Cardiac muscle cell (in vitro differentiated cells and primary cell): ENCODE measurements at places on chromosomes 7 and 10.

DNA sequence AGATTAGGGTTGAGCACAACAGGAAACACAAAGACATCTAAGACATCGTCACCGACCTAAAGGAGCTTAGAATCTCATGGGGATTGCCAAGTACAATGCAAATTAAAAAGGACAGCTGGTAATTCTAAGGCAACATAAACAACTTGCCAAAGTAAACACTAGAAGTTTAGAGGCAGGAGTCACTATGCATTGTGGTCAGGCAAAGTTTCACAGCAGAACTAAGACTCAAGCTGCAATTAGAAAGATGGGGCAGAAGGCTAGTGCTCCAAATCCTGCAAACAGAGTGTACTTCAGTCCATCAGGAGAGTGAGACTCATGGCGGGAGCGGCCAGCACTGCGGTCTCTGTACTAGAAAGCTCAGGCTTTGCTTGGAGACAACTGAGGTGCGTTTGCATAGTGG is 52.7 kb downstream of the HIPK2 start:
- peak; percentile 72 for DNase-seq

GRCh38 chr7:68073701-68074100 is 1077.1 kb downstream of the TYW1 start:
- no peak for DNase-seq

DNA sequence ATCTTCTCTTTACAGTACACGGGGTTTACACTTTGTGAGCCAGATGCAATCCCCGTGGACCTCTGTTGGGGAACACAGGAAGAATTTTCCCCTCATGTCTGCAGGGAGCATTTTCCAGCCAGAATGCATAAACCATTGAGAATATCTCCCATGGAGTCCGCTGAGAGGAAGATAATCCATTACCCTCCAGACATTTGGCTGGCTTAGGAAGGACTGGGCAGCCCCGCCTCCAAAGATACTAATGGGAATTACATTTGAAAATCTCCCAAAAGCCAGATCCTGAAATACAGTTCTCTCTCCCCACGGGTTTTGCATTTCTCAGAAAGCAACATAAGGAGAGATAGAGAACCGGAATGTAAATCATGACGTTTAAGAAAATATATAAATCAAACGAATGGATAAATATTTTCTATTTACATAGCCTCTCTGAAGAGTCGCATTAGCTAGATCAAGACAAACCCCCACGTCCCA is 53.5 kb downstream of the TRIL start:
- DNase-seq, result peak; percentile 22

DNA sequence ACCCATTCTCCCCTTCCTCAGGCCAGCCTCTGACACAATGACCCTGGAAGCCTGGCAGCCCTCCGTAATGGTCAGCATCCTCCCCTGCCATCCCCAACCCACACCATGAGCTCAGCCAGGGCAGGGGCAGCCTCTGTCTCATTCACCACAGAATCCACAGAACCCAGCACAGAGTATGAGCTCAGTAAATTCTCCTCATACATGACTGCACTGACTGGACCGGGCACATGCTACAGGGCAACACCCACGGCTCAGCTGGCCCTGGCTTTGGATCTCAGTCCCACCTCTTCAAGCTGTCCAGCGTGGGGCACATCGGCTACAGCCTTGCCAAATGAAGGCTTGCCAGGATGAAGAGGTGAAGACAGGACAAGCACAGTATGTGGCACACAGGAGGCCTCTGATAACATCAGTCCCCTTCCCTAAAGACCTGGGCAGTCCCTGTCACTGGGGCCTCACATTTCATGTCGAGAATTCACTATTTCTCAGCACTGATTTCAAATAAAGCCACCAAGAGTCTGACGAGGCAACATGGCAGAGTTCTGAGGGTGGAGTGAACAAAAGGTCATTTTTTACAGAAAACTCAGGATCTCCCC is 7.9 kb downstream of the GPRIN2 start:
- DNase-seq, result no peak

DNA sequence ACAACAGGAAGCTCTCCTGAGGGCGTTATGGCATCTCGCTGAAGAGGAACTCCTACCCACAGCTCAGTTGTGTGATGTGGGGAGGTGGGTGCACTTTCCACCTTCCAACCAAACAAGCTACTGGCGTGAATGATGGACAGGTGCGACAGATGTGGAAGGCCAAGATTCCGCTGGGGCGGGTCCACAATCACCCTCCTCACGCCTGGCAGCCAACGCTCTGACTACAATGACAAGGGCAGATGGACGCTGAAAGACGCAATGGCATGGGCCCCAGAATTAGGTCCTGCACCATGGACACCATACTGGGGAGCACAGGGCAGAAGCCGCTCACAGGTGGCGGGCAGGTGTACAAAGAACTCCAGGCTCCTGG is 282.5 kb downstream of the PRPF18 start:
- no peak for DNase-seq

- DNase-seq, result peak; percentile 23
These were observed 15.6 kb downstream of the CUBN start for GRCh38 chr10:17113889-17114540.

DNA sequence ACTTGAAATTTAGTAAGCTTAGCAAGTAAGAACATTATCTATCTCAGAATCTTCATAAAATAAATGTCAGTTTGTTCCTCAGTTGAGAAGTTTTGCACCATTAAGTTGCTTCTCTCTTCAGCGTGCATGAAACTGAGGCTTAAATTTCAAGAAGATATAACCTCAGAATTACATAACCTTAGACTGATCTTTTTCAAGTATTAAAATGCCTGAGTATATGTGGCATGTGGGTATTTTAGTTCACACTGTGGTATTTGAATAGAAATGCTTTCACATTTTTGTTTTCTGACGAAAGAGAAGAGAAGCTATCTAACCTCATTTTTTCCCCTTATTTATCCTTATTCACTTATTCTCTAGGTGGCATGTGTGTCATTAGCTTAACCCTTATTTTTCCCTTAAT is 104.1 kb downstream of the PHF14 start:
- no peak for DNase-seq

- no peak for DNase-seq
These were observed 134.3 kb upstream of the MDFIC start for GRCh38 chr7:114787556-114787955.

DNA sequence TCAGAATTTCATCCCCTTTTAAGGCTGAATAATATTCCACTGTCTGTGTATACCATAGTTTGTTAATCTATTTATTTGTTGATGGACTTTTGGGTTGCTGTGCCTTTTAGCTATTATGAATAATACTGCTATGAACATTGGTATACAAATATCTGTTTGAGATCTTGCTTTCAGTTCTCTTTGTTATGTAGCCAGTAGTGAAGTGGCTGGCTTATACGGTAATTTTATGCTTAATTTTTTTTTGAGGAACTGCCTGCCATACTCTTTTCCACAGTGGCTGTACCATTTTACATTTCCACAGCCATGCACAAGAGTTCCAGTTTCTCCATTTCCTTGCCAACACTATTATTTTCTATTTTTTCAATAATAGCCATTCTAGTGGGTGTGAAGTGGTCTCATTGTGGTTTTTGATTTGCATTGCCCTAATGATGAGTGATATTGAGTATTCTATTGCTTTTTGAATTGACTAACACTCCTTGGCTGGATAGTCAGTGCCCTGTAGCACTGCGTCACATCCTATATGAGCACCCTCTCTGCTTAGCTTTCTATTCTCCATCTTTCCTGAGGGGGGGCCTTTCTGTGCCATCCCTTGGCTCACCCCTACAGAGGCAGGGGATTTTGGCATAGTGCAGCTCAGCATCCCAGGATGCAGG is 29.4 kb upstream of the RAPGEF5 start:
- DNase-seq, result no peak

- DNase-seq, result no peak
These were observed 259.2 kb downstream of the GLRX3 start for GRCh38 chr10:130395248-130395936.

GRCh38 chr7:114085592-114086501 is 167.0 kb upstream of the PPP1R3A start:
- DNase-seq, result peak; percentile 52

DNA sequence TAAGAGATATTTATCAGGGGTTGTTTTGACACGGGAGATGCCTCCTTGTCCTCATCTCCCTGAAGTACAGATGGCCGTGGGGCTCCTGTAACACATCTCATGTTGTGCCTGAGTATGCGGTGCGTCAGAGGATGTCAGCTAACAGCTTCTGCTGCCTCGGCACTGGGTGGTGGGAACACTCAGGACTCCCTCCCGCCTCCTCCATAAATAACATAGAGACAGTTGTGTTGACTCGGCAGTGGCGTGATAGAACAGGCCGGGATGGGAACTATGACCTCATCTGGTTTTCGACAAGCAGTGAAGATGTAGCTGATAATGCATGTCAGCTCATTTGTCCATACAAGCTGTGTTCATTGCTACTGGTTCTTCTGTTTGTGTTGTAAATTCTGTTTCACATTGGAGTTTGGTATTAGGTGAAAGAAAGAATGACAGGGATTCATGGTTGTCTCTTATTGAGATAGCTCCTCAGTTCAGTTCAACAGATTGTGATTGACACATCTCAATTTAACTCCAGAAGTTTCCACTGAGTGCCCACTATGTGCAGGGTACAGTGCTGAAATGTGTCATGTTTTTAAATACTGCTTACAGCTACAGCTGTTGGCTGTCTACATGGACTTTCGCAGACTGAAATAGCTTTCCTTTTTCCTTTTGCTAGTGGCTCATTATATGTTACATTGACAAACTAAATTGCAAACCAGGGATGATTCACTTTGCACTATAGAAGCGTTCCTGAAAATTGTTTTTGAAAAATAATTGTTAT is 87.4 kb downstream of the CHN2 start:
- DNase-seq, result peak; percentile 63

DNA sequence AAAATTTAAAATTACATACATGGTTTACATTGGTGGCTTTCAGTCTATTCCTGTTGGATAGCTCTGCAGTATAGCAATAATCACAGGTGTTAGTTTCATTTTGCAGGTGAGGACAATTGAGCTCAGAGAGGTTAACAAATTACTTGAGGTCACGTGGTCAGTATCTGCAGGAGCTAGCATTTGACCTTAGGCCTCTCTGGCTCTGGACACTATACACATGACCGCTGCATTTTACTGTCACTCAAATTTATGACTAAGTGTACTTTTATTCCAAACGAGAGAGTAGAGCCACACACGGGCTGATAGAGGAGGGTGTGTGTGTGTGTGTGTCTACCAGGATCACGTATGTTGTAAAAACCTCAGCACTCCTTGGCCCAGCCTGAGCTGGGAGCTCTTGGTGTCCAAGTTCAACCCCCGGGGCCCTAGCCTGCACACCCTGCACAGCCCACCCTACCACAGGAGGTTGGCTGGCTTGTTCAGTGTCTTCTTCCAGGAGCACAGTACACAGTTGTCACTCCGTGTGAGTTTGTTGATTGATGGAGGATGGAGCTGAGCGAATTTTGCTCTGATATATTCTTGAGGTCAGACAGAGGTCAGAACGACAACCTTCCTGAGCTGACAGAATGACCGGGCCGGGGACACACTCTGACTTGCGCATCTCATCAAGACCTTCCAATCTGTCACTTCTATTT is 272.7 kb downstream of the GFRA1 start:
- no peak for DNase-seq

GRCh38 chr7:135966341-135967043 is 10.7 kb downstream of the MTPN start:
- DNase-seq, result no peak

- no peak for DNase-seq
These were observed 870.9 kb downstream of the KCNMA1 start for GRCh38 chr10:76766682-76767081.

- peak; percentile 64 for DNase-seq
These were observed 3.3 kb downstream of the GATA3 start for GRCh38 chr10:8057636-8058273.

DNA sequence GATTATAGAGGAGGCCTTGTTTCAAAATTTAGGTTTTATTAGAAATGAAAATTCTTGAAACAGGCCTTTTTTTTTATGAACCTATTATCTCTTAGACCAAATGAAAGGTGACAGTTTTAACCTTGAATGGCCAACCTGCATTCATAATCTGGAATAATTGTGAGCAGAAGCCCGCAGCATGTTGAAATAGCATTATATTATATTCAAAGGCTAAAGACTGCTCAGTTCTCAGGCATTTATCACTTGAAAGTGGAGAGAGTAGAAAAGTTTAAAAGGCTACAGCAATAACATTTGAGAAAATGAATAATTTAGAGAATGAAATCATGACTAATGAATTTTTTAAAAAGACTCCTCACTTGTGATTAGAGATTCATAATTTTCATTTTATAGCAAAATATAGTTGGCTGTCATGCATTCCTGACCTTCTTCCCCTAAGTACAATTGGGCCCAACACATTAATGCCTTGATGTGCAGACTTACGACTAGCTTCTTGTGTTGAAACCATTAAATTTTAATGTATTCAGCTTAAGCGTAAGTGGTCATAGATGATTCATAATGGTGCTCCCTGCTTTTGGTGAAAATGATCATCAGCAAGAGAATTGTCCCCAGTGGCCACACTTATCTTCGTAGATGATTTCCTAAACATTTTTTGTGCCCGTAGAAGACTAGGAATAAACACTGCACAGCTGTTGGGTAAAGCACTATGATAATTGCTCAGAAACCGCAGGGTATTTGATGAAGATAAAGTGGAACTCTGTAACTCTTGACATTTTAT is 346.6 kb upstream of the BMPER start:
- DNase-seq, result no peak

- peak; percentile 18 for DNase-seq
These were observed 495 bp downstream of the SFR1 start for GRCh38 chr10:104122225-104123107.

- DNase-seq, result no peak
These were observed 420.4 kb upstream of the SEMA3A start for GRCh38 chr7:84614821-84615501.

DNA sequence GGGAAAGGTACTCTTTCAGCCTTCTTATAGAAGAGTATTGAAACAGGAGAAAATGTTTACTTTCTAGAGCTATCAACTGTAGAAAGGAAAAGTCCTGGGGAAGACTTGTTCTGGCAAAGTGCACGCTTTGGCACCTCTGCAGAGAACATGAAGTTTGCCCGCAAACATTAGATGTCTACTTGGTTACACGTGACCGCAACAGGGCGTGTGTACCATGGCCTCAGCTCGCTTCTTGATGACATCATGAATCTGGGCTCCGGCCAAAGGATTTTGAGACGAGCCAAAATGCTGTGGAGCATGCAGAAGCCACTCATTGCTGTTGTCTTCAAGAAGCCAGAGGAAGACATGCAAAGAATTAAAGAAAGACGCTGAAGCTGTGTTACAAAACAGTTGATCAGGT is 8.6 kb upstream of the TAS2R60 start:
- peak; percentile 70 for DNase-seq
